ENCODE measurements at places on chromosomes 7 and 10.

GRCh38 chr7:159195946-159196345 lies 51.3 kb upstream of the VIPR2 start:
- no peak for DNase-seq

DNA sequence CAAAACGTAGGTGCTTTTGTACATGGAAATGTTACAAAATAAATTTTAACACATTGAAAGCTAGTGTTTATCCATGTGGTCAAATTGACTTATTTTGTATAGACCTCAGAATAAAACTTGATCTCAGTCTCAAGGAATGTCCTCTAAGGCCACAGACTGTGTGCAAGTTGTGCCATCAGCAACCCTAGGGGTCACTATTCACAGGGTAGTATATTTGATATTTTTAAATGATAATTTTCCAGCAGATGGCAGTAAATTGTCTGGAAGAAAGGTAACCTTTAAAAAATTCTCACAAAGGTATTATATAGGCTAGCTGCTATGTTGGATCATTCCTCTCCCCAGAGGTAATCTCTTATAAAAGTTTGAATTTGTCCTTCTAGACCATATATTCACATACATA lies 12.9 kb upstream of the SNX10 start:
- DNase-seq = no peak

DNA sequence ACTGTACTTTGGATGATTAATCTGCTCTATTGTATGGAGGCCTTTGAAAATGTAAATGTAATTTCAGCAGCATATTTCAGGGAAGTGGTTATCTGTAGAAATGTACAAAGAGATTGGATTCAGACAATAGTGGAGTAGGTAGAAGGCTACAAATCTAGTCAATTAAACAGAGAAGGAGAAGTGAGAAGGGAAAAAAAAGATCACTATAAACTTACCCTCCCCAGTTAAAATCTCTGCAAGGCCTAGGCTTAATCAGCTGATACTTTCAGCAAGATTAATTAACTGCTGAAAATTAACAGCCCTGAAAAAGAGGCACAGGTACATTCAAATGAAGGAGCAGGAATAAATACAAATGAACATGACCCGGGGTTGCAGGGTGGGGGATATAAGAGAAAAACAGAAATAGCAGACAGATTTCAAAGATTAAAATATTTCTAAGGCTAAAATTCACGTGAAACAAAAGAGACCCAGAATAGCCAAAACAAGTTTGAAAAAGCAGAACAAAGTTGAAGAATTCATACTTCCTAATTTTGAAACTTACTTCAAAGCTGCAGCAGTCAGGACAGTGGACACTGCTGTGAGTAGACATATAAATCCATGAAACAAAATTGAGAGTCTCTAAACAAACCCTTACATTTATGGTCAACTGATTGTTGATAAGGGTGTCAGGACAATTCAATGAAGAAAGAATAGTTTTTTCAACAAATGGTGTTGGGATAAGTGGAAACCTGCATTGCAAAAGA lies 96.0 kb downstream of the NRCAM start:
- DNase-seq = no peak

GRCh38 chr10:133030781-133031180 lies 56.9 kb upstream of the ADGRA1 start:
- DNase-seq = no peak

DNA sequence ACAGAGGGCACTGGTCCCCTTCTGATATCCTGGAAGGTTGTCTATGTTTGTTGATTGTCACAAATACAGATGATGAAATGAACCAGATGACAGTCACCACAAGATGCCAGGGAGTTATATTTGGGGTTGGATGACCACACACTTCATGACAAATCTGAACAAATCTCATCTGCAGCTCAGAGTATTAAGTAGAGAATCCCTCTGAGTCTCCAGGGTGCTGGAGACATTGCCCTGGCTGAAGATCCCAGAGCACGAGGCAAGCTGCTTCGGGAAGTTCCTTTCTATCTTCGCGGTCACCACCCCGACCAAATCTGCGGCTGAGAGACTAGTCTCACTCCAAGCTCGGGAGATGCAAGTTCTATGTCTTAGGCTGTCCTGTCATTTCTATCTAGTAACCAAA lies 9.0 kb downstream of the DENND2A start:
- DNase-seq = no peak

DNA sequence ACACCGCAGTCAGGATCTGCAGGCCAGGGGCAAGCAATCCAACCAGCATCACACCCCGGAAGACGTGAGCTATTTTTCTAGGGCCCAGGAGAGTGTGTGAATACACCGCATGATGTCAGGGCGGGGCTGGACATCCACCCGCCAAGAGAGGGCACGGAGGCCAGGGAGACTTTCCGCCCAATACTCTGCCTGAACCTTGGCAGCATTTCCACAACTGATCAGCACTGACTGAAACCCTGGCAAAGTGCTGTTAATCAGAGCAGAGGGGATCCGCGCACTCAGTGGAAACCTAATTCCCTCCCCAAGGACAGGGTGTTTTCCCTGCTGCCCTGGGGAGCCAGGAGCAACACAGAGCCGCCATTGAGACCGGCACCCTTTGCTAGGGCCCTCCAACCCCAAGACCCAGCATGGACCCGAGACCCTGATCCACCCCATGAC lies 8.2 kb downstream of the MAD1L1 start:
- no peak for DNase-seq

DNA sequence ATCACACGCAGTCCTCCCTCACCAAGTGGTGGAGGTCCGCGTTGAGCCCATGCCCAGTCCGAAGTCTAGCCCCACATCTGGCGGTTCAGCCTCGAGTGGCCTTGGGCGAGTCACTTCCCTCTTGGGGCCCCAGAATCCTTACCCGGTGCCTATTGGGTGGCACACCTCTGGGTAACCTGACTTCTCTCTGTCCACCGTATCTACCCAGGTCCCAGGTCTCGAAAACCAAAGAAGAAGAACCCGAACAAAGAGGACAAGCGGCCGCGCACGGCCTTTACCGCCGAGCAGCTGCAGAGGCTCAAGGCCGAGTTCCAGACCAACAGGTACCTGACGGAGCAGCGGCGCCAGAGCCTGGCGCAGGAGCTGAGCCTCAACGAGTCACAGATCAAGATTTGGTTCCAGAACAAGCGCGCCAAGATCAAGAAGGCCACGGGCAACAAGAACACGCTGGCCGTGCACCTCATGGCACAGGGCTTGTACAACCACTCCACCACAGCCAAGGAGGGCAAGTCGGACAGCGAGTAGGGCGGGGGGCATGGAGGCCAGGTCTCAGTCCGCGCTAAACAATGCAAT lies 4.3 kb downstream of the EN2 start:
- DNase-seq = no peak

- no peak for DNase-seq
Measured at GRCh38 chr10:115417585-115418265, 324.6 kb downstream of the ATRNL1 start.

GRCh38 chr7:101362334-101363195 lies at the start of gene COL26A1:
Gene COL26A1, plus strand, starts transcription at chr7:101362875. Its CDS starts 158 bp downstream, at chr7:101363033.
- no peak for DNase-seq

DNA sequence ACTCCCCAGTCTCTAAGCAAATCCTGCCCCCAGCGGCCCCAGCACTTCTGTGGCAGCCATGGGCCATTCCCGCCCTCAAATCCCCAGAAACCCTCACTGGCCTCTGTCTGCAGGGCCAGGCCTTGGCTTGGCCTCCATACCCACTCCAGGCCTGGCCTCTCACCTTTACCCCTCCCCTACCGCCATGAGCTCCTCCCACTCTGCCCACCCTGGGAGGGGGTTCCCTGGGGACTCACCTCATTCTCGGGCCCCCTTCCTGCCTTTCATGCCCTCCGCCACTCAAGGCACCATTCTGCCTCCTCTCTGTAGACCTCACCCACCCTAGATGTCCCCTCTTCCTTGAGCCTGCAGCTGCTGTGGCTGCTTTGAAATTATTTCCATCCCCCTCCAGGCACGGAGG lies 41.0 kb downstream of the PRF1 start:
- no peak for DNase-seq

GRCh38 chr10:21110358-21110757 lies 213.2 kb upstream of the NEBL start:
- no peak for DNase-seq

- DNase-seq = no peak
Measured at GRCh38 chr7:115763347-115763746, 267.2 kb downstream of the TFEC start.

Measured in stimulated activated CD8-positive, alpha-beta memory T cell treated with anti-CD3 and anti-CD28 coated beads, Interleukin-12 subunit alpha, Interleukin-12 subunit beta, amount 100 ng/mL, for 1 hour (primary cell).